Activated naive CD4-positive, alpha-beta T cell treated with Interleukin-2 at 50 U/mL for 16 hours (primary cell): ENCODE measurements at places on chromosomes 4 and X.

- DNase-seq, result no peak
These were observed 15.2 kb downstream of the ATP8A1 start for GRCh38 chr4:42641656-42642055.

DNA sequence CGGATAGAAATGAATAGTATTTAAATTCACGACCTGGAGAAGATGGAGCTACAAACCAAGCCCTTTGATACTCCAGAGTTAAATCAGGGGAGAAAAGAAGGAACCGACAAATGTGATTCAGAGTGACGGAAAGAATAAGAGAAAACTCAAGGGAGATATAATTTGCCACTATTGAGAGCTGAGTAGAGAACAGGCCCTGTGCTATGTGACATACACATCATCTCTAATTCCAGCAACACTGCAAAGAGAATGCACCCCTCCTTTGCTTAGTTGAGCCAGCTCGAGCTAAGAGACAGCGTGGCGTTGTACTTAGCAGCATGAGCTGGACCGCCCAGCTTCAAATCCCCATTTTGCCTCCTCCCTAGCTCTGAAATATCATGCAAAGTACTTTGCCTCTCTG, 266.4 kb upstream of the TENM3 start:
- no peak for DNase-seq

GRCh38 chr4:19063662-19064061, 1042.1 kb upstream of the LCORL start:
- no peak for DNase-seq

DNA sequence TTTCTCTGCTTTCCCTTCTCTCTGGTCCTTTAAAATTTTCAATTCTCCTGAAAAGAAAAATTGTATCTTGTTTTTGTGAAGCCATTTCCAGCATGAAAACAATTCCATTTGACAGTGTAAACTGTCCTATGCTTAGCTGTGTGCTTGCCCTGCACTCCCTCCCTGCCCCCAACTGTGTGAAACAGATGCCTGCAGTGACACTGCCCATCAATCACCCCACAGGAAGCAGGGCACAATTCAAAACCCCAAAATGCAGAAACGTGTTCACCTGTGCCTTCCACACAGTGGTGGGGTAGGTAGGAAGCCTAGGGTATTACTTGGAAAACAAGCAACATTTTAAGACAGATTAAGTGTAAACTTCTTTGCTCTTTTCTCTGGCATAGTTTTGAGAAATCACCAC, 6.2 kb upstream of the FHDC1 start:
- no peak for DNase-seq

- DNase-seq, result no peak
These were observed 1.1 kb upstream of the ATOH1 start for GRCh38 chr4:93827272-93827947.

GRCh38 chrX:100939333-100939732, 10.6 kb upstream of the XKRX start:
- no peak for DNase-seq

- no peak for DNase-seq
These were observed 20.7 kb upstream of the SLC25A6 start for GRCh38 chrX:1412551-1413161.

- no peak for DNase-seq
These were observed 139.1 kb downstream of the KDR start for GRCh38 chr4:54986095-54986846.

DNA sequence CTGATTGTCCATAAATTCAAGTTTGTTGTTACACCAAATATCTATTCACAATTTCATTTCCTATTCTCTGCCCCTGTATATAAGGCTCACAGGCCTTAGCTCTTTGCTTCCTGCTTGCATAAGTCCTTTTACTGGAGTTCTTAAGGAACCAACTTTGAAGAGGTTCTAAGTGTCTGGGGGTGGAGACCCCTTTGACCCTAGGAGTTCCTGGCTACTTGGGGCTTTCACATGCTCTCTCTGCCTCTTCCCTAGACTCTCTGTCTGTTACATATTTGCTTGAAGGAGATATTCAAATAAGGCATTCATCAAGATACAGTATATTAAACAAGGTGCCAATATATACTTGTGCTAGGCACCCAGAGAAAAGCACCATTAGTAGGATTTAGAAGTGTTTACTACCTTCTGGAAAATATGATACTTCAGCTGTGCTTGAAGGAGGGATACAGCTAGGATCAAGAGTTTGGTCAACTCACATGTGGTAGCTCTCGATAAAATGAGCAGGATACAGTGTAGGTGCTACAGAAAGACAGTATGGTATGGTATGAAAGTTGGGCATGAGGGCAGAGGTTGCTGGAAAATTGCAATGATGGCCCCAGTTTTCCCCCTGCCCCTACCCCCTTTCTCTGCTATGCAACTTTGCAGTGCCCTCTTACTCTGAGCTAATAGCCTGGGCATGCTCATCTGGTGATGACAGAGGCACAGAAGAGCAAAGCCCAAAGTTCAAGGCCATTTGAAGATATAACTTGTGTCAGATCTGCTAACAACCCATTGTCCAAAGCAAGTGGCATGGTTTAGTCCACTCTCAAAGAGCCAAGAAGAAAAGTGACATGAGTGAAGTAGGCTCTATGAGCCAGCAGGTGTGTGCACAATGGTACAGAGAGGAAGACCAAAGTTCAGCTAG, 107.6 kb upstream of the CPEB2 start:
- no peak for DNase-seq

DNA sequence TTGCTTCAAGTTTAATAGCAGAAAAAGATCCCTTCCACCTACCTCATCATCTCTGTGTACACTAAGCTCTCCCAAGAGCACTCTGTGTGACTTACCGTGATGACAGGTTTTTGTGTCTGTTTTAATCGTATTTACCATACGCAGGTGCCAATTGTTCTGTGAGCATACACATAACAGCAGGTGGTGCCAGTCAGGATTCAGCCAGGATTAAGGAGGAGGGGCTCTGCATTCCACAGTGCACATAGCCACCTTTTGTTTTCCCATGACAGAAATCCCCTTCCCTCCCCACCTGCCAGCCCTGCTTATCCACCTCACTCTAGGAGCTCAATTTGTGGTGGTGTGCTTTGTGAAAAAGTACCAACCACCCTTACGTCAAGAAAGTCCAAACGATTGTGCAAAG, 14.8 kb downstream of the ANK2 start:
- no peak for DNase-seq

DNA sequence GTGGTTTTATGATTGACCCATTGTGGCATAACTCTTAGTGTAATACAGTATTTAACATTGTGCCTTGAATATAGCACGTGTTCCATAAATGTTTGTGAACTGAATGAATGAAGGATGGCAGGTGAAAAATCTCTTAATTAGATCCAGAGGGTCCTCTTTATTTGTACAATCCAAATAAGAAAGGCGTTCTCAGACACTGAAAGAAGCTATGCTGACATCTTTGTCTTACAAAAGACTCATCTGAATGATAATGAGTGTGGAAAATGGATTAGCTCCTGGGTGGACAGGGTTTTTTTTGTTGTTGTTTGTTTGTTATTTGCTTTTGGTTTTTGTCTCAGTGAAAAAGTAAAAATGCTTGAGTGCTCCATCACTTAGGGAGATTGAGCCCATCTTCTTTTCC, 62.7 kb downstream of the NEUROG2 start:
- DNase-seq, result no peak

- no peak for DNase-seq
These were observed 8.6 kb downstream of the APEX2 start for GRCh38 chrX:55008571-55009358.

- DNase-seq, result no peak
These were observed 427.3 kb upstream of the FTHL17 start for GRCh38 chrX:31499109-31499508.

GRCh38 chrX:112751076-112751475, 71.3 kb upstream of the LHFPL1 start:
- no peak for DNase-seq

DNA sequence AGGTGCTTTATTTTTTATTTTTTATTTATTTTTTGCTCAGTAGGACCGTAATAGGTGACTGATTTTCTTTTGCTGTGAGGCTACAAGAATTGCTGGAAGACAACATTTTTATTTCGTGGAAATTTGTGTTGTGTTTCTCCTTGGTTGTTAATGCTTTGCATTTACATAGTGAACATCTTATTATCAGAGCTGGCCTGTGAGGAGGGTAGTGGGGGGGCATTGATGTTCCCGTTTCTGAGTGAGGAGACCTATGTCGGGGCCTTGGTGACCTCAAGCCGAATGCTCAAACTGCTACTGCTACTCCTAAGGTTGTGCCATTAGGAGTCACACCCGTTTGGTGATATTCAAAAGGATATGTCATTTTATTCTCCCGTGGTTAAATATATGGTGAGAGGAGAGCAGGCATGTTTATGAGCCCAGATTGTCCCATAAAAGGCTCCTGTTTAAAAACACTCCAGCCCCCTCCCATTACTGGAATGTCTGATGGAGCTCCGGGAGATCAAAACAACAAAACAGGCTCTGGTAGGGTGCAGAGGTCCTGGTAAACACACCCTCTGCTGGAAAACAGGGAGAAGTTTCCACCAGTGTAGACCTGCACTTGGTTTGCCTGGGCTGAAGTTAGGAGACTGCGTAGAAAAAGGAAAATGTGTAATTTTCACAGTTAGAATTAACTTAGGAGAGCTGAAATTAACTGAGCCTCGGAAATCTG, 5.6 kb downstream of the PDGFRA start:
- DNase-seq, result no peak

GRCh38 chrX:63884821-63885790, 100.1 kb upstream of the ARHGEF9 start:
- no peak for DNase-seq

DNA sequence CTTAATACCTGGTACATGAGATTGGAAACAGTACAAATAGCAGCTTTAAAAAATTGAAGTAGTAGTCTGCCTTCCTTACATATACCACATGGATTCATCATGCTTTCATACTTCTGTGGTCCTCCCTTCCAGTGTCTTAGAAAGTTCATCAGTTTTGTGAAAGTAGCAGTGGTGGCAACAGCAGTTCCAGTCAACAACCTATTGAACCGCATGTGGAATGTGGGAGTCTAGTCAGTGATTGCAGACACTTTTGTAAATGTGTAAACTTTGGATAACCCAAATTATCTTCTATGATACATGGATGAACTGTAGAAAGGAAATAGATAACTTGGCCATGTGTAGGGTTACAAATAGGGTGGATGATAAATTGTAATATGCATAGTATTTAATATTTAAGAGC, 34.1 kb downstream of the FNIP2 start:
- DNase-seq, result no peak

DNA sequence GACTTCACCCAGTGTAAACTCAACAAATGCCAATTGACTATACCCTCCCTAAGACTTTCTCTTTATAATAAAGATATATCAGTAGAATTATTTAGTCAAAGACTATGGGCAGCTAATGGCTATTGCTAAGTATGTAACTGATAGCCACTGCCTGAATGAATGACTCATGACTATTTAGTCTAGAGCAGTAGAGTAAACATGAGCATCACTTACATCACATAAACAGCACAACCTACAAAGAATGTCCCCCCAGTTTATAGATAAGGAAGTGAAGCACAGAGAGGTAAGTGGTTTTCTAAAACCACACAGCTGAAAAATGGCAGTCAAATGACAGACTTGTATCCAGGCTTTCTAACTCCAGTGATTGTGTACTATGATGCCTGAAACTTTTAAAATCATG, 507.0 kb downstream of the PPARGC1A start:
- no peak for DNase-seq

DNA sequence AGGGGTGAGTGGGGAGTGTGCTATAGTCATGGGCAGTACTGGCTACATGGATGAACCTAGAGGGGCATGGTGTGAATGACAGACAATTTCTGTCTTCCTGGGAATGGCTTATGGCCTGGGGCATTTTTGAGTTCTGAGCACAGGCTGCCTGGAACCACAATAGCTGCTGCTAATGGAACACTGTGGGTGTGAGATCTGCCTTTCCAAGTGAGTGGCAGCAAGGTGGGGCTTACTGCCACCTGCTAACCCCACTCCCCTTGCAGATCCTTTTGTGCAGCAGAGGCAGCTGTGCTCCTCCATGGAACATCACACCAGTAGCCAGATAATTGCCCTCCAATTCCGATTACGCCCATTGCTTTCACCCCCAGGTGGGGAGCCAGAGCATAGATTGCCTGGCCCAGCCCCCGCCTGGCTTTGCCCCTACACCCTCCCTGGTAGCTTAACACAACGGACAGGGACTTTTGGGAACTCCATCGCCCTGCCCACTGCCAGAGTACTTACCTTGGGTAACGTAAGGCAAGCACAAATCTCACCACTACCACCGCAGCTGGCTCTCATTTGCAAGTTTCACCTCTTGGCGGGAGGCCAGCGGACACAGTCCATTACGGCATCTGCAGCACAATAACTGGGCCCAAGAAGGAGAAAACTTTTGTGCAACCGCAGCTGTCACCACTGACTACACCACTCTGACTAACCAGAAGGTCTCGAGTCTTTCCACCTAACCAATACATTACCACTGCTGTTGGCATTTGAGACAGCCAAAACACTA, 421.2 kb upstream of the NWD2 start:
- DNase-seq, result no peak

DNA sequence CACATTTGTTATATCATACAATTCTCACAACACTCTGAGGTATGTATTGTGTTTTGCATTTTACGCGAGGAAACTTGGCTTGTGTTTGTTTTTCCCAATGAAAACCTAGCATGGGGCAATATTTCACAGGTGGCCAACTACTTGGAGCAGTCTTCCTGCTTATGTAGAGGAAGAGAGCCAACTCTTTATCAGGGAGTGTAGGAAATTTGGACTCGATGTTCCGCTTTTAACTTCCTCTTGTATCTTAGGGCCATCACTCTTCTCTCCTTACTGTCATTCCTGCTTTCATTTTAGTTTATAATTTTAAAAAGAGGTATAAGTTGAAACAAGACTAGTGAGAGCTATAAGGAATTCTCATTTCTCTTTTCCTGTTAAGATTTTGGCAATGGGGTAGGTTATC, 107.7 kb upstream of the RPS6KA3 start:
- DNase-seq, result no peak

- no peak for DNase-seq
These were observed 762.0 kb upstream of the MAGEB2 start for GRCh38 chrX:29453333-29453732.

DNA sequence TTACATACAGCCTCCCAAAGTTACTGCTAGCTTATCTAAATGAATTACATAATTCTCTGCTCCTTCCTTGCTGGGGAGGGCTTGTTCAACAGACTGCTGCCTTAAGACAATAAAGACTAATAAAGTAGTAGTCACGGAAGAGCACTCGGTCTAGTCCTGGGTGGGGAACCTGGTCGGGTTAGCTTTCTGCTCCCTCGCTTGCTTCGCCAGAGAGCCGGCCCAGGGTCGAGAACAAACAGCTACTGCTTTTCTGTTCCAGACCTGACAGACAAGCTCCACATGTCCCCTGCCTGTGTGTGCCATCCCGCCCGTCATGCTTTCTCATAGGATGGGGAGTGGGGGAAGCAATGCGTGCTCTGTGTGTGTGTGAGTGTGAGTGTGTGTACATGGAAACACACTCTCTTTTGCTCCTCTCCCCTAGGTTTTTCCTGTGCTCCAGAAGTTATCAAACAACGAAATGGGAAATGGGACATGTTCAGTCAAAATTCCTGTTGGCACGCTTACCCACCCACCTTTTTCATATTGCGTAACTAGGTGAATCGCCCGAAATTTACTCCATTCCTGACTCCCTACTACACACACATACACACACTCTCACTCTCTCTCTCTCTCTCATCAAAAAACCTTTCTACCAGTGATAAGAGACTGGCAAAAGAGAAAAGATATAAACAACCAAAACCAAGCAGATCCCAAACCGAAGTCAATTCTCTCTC, 1.3 kb downstream of the NPY1R start:
- DNase-seq, result no peak
